ENCODE measurements at places on chromosomes 6 and 20.

DNA sequence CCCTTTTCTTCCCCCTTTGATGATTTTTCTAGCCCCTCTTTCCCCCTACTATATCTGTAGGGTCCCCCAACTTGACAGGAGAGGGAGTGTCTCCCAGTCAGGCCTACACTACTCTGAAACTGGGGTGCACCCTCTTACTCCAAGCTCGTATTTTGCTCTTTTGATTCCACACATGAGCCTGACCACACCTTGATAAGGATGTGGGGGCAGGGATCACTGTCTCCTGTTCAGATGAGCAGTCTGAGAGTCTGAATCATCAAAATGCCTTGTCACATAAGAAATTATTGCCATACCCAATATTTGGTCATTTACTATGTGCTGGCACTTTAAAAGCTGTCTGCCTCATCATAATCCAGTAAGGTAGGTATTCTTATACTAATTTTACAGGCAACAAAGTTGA, 15.9 kb downstream of the PNPLA1 start:
- no peak for DNase-seq

GRCh38 chr6:137269347-137269746, 50.2 kb upstream of the IFNGR1 start:
- no peak for DNase-seq

DNA sequence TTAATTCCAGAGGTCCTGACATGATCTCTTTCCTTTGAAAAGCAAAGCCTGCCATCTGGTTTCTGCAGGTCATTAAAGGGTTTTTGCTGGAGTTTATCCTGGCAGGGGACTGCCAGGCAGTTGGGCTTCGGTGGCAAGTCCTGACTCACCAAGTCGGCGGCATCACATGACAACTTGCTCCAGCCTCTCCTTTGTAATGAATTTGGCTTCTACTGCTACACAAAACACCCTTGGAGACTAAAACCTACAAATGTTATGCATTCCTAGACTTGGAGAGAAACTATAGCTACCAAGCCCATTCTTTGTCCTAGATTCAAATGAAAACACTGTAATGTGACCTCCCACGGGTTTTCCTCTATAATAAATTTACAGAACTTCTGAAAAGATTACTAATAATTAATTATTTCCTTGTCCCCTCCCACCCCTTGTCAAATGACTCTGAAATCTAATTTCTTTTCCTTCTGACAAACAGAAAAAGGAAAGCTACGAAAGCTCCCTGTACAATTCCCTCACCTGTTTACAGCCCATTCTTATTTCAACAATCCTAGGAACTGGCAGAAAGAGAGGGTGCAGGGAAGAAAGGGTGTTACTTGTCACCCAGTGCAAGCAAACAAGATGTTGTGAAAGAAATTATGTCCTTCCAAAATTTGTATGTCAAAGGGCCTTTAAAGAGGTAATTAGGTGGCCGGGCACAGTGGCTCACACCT, 62.9 kb downstream of the QRSL1 start:
- DNase-seq: no peak

GRCh38 chr6:37056439-37057127, 51.1 kb downstream of the FGD2 start:
- DNase-seq: no peak

DNA sequence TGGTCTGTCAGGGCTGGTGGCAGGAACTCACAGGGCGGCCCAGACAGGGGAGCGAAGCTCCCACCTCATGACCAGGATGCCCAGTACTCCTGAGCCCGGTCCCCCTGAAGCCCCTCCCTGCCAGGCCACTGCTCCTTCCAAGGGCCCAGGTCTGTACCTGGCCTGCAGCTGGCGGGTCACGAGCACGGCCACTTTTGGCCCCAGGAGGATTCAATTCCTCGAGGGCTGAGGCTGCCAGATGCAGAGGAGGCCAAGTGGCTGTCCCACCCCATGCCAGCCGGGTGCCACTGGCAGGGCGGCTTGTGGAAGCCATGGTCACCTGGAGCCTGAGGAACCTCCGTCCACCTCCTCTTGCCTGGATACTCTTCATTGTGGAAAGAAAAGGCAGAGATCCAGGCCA, 17.4 kb downstream of the PMEPA1 start:
- DNase-seq: no peak

DNA sequence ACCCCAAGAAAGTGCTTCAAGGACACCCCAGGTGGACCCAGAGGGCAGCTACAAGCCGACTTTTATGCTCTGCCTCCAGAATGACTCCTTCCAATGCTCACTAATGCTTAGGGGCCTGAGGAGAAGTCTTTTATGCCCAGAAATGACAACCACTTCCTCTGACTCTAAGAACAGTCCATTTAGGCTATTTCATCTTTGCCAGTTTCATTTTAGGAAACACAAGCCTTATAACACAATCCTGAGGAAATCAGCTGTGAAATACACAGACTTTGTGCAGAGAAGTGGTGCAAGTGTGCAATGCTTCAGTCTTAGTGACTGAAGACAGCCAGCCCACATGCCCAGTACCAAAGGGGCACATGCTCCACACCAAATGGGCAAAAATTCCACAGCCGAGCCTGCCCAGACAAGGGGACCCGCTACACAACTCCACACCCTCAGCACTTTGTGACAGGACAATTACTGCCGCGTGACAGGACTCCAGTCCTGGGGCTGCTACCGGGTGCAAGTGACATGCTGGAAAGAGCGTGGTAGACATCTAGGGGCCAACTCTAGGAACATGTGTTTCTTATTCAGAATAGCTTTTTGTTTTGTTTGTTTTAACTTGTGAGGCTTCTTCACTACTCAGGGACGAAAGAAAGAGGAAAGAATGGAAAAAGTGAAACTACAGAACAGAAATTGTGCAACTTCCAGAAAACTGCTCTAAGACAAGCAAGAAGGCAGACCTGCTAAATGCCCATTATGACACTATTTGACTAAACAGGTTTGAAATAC, 28.2 kb upstream of the PLAGL1 start:
- DNase-seq: no peak

GRCh38 chr6:141598487-141598886, 534.2 kb upstream of the GJE1 start:
- DNase-seq: no peak

- DNase-seq: no peak
Observed at GRCh38 chr20:36008461-36009035, 40.2 kb downstream of the CNBD2 start.

DNA sequence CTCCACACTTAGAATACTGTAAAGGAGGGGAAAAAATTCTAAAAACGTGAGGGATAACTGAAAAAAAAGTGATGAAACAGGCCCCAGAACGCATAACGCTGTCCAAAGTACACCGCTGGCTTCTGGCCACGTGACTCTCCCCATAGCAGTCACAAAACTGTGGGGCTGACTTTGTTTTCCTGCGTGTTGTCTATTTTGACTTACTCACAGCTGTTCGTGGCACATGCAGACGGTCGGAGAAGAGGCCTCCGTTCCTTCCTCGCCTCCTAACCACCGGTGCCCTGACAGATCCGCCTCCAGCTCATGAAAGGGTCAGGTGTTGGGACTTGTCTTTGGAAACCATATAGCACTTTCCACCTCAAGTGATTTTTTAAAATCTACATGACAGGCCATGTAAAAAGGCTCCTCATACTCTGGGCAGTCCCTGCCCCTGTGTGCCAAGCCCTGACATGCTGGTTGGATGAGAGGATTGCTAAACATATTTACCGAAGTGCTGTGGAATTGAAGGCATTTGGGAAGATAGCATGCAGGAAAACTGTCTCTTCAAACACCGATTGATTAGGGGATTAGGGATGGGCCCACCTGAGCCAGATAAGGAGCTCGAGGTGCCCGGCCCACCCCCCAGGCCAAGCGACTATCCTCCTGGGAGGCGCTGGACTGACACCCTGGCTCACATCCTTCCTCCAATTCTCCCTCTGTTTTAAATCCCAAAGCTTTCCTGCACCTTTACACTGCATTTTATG, 54.8 kb downstream of the DACT2 start:
- DNase-seq: no peak

DNA sequence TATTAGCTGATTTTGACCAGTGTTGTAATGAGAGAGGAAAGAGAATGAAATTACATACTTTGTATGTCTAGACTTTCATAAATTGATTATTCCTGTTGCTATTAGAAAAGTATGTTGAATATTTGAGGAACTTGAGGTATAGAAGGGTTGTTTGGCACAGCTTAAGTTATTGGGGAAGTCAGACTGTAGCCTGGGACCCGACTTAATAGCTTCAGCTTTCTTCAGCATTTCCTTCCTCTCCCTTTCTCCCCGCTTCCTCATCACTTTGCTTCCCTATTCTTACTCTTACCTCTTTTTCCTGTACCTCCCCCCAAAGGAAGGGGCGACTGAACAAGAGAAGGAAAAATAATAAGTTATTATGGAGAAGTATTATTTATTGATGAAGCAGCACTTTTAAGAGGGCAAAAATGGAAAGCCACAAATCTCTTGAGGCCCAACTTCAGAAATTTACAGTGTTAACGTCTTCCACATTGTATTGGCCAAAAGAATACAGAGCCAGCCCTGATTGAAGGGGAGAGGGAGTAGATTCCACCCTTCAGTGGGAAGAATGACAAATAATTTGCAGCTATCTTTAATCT, 7.4 kb downstream of the SENP6 start:
- DNase-seq: no peak

- DNase-seq: no peak
Observed at GRCh38 chr6:149990212-149990660, 26.5 kb downstream of the ULBP1 start.

- no peak for DNase-seq
Observed at GRCh38 chr6:54262499-54262898, 45.7 kb upstream of the TINAG start.

GRCh38 chr6:147903931-147904330, 395.4 kb downstream of the SAMD5 start:
- no peak for DNase-seq

DNA sequence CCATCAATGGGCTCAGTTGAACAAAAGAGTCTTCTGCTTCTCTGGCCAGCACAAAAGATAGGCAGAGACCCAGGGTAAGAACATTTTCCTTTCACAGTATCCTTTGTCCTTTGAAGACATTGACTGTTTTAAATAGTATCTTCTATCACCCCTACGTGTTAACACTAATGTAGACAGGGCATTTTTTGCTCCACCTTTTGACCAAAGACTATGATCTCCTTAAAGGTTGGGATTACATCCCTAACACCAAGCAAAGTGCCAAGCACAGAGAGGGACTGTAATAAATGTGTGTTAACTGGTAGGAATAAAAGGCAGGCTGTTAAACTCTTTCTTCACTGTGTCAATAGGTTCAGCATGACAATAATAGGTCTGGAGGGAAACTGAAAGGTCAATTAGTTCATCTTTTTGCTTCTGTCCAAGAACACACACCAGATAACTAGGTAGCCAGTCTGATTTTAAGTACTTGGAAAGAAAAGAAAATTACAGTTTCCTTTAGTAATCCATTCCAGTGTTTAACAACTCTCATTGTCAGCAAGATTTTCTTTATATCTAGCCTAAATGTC, 63.6 kb upstream of the NOX3 start:
- DNase-seq: no peak

DNA sequence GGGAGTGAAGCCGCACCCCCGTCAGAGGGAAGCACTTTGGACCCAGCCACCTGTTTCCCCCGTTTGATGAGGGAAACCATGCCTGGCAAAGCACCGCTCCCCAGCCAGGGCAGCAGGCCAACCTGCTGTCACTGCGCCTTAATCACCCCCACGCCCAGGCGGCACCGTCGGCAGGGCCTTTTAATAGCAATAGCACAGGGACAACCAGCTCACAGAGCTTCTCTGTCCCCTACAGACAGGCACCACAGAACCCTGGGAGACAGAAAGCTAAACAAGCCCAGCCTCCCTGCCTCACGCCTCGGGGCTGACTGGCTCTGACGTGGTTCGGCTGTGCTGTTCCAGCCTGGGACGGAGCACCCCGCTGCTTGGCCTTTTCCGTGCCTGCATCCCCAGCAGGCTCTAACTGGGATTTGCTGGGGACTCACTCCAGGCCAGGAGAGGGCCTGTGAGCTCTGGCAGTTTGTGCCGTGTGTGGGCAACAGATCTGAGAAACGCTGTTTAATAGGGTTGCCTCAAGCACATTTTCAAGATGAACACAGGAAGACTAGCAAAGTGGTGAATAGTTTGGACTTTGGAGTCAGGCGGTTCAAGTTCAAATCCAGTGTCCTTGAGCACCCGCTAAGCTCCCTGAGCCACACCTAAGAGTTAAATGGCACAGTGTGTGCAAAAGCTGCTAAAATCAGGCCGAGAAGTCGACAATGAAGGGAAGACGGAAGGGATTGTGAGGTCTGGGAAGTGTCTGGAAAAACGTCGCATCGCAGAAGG, 223.8 kb downstream of the NRN1 start:
- DNase-seq: no peak

GRCh38 chr6:116266803-116267202, 12.9 kb downstream of the TSPYL1 start:
- DNase-seq: no peak

DNA sequence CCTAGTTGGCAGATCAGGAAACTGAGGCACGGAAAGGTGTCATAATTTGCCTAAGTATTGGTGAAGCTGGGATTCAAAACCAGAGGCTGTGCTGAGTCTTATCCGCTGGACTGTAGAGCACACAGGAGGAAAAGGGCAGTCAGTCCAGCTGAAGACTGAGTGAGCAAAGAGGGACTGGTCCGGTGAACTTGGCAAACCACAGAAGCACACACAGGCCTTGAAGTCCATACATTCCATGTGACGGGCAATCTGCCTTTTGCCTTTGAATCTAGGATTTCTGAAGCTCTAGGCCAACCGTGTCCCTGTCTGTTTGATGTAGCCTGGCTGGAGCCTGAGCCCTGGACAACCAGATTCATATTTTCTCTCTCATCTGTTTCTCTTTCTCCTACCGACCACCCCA, 34.3 kb upstream of the EPB41L1 start:
- no peak for DNase-seq

- DNase-seq: no peak
Observed at GRCh38 chr20:2140561-2140960, 38.9 kb downstream of the STK35 start.

- no peak for DNase-seq
Observed at GRCh38 chr6:6806844-6807518, 218.5 kb downstream of the LY86 start.

DNA sequence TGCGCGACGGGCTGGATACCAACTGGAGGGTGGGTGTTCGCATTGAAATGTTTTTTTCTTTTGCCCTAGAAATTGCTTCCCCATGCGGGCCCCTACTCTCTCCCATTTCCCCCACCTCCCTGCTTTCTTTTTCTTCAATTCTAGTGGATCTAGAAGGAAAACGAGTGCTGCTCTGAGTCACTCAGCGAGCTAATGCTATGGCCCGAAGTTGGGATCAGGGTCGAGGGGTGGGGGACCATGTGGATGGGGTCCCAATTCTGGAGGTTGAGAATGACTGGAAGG, 71.5 kb downstream of the SOX4 start:
- DNase-seq: no peak

- no peak for DNase-seq
Observed at GRCh38 chr20:16317445-16318362, 255.5 kb downstream of the KIF16B start.

DNA sequence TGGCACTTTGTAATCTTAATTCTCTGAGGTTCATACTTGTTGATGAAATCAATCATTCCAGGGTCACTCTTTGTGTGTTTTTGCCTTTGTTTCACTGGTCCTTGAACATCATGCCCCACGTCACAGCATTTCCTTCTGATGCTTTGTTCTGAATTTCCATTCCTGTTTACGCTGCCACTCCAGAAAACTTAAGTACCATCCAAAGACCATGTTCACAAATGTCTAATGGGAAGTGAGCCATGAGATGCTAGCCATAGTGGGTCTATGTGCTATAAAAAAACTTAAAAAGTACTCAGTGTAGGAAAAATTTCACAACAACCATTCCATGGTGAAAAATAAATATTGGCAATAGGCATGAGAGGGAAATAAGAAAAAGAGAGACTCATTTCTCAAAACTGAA, 232.0 kb downstream of the IBTK start:
- DNase-seq: no peak

GRCh38 chr6:13063300-13063918, 264.9 kb downstream of the TBC1D7 start:
- DNase-seq: no peak

GRCh38 chr6:34462551-34462971, 3.3 kb upstream of the PACSIN1 start:
- no peak for DNase-seq
